Colonic mucosa (tissue), 4 donors: ENCODE measurements at places on chromosomes 7 and 10. TPM values are rescaled to one million over a fixed set of nuclear protein-coding genes. Genes with fewer than 3 reads are reported as not detected.
A peak's percentile ranks its signal among the peaks of the same experiment; 100 is the strongest.

The C7orf33 gene
- not detected for total RNA-seq

The DGKB gene
- total RNA-seq, result 0.25 TPM

The ELMO1 gene
- 4.2 TPM for total RNA-seq

- peak; percentile 19 for DNase-seq
- no peaks in the 10 kb centered on the region for H3K36me3 ChIP-seq
- no peak overlapping the region for H3K4me3 ChIP-seq
- H3K4me1 ChIP-seq, result no peaks in the 10 kb centered on the region
These were observed 21.2 kb downstream of the ASB15 start for GRCh38 chr7:123622660-123623386.

GRCh38 chr10:103795634-103796270 lies 59.6 kb downstream of the SH3PXD2A start:
- peaks cover 6% of the 10 kb centered on the region for H3K4me1 ChIP-seq
- no peaks in the 10 kb centered on the region for H3K36me3 ChIP-seq
- no peak overlapping the region for H3K4me3 ChIP-seq
- DNase-seq, result no peak
- no peaks in the 10 kb centered on the region for H3K27me3 ChIP-seq

- H3K36me3 ChIP-seq, result no peaks in the 10 kb centered on the region
- no peak overlapping the region for H3K4me3 ChIP-seq
- H3K4me1 ChIP-seq, result no peaks in the 10 kb centered on the region
- no peaks in the 10 kb centered on the region for H3K27me3 ChIP-seq
- DNase-seq, result no peak
These were observed 57.4 kb downstream of the MKLN1 start for GRCh38 chr7:131385039-131385605.

GRCh38 chr7:1873857-1874589 lies 203.9 kb downstream of the ELFN1 start:
- H3K4me1 ChIP-seq, result peaks cover 4% of the 10 kb centered on the region
- H3K4me3 ChIP-seq, result no peak overlapping the region
- H3K36me3 ChIP-seq, result no peaks in the 10 kb centered on the region
- DNase-seq, result no peak
